Activated CD4-positive, alpha-beta T cell treated with anti-CD3 and anti-CD28 coated beads for 24 hours (primary cell): ENCODE measurements at places on chromosomes 4 and X.

DNA sequence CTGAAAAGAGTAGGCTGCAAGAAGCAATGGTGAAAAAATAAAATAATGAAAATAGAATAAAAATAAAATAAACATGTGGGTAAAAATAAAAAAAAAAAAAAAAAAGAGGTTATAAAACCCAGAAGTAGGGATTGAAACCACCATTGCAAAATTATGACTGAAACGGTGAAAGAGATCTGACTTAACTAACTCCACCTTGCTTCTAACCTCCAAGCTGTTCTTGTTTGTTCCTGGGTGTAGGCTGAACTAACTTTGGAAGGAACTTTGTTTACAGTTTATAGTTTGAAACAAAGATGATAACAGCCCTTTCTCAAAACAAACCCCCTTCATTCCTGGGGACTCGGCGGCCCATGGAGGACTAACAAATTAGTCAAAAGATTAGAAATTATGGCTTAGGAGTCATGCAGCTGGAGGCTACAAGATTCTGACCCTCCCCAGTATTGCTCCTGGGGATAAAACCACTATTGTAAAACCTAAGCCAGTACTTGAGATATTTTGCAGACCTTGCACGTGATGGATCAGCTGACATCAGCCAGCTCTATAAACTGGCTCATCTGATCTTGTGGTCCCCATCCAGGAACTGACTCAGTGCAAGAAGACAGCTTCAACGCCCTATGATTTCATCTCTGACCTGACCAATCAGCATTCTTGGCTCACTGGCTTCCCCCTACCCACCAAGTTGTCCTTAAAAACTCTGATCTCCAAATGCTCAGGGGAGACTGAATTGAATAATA lies 30.4 kb downstream of the DDX60L start:
- no peak for DNase-seq

- no peak for DNase-seq
Measured at GRCh38 chrX:111133389-111133788, 37.4 kb downstream of the PAK3 start.

DNA sequence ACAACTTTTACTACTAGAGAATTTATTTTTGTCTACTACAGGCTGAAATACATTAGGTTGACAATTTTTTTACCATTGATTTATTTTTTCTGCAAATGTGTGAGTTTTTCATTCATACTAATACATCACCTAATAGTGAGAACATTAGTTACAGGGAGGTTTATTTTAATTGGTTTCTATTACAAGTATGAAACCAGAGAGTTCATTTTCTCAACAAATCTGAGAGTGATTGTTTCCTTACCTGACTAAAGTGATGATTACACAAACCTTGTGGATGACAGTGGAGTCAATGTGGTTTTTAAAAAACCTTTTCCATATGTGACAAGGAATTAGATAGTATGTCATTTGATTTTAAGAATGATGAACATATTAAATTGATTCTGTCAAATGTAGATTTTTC lies 227.4 kb downstream of the PALLD start:
- DNase-seq: no peak

GRCh38 chr4:678331-679103 lies 4.2 kb downstream of the MYL5 start:
- no peak for DNase-seq

DNA sequence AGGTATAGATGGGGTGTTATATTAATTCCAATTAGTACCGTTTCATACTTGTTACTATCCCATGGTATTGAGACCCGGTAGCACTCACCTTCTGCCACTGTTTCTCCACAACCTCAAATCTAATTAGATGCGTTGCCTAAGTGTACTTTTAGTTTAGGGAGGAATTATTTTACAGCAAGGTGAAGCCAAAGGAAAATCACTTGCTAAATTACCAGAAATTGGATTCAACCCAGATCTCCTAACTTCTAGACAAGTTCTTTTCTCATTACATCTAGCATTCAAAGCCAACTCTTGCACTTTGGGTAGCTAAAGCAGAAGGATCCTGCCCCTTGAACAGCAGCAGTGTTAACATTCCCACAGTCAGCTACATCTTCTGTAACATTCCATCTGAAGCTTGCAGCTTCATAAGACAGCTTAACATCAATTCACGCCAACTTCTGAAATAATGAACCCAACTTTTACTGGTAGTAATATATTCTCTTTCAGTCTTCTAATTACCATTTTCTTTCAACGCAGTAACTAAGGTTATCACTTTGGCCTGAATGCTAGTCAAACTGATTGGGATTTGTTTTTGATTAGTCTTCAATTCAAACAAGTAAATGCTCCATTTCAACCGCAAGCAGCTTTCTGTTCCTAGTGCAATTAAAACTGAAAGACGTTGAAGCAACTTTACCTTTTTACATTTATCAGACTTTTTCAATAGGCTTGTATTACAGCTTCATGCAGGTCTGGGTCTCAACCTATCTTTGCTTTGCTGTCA lies 934 bp upstream of the SEC31A start:
- no peak for DNase-seq

DNA sequence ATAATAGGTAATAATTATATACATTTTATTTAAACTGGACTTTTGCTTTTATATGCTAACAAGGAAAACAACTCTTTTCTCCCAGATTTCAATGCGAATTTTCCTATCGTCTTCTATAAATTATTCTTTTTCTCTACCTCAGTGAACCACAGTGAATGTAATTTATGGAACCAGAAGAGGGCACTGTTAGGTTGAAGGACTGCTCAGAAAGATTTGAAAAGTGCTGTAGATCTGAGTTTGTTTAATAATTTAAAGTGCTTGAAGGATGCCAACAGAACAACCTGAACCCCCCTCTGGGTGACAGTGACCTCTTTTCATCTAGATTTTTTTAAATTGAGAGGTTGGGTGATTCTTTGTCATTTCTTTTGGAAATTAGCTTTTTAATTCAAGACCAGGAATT lies 54.9 kb downstream of the PHOX2B start:
- no peak for DNase-seq

GRCh38 chr4:156816360-156816755 lies 155.2 kb downstream of the PDGFC start:
- no peak for DNase-seq

GRCh38 chr4:78904143-78904542 lies 35.1 kb downstream of the PAQR3 start:
- no peak for DNase-seq

GRCh38 chr4:83581411-83582288 lies 45.7 kb downstream of the GPAT3 start:
- no peak for DNase-seq

DNA sequence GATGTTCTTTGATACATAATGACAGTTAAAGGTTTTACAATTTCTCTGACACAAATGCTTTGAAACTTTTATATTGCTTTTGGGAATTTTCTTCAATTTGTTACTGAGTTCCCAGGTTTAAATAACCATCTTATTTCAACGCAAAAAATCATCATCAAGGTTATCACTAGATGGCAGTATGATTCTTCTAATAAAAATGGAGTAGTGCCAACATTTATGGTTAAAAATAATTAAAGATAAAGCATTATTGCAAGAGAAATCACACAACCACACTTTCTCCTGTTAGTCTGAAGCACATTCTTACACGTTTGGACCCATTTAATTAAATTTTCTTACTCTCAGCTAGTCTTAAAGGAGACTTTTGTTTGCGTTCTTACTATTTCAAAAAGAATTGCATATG lies 611.3 kb upstream of the CPXCR1 start:
- no peak for DNase-seq

DNA sequence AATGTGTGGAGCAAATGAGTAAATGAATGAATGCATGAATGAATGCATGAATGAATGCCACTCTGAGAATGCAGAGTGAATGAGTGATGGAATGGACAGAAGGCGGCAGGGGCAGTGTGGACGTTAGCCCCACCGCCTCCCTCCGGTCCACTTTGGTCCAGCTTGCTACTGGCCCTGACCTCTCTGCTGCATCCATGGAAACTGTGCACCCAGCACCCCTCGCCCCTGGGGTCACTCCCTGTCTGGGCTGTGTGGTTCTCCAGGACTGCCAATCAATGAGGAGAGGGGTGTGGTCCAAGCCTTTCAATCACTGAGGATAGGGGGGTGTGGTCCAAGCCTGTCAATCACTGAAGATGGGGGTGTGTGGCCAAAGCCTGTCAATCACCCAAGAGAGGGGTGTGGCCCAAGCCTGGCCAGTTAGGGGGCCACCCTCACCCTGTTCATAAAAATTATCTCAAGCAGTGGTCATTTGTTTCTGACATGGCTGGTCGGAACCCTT lies 39.2 kb upstream of the ASMTL start:
- DNase-seq: no peak
